Stimulated activated CD4-positive, alpha-beta T cell treated with anti-CD3 and anti-CD28 coated beads, Interleukin-12 subunit alpha, Interleukin-12 subunit beta, amount 100 ng/mL, for 24 hours (primary cell): ENCODE measurements at places on chromosomes 12 and 14.

DNA sequence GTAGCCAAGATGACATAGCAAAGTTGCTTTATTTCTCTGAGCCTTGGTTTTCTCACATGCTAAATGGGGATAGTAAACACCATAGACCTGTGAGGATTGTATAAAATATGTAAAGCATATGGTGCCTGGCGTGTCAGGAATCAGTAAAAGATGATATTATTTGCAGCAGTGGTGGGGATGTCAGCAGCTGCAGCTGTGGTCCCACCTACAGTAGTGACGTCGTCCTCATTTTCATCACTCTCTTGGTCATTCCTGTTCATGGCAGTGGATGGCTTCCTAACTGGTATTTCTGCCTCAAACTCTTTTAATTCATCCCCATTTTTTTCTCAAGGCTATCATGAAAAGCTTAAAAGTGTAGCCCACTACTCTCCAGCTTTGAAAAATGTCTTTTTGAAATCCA, 12.1 kb downstream of the BMAL2 start:
- DNase-seq = no peak

GRCh38 chr14:81946834-81947798, 413.5 kb upstream of the SEL1L start:
- DNase-seq = no peak

DNA sequence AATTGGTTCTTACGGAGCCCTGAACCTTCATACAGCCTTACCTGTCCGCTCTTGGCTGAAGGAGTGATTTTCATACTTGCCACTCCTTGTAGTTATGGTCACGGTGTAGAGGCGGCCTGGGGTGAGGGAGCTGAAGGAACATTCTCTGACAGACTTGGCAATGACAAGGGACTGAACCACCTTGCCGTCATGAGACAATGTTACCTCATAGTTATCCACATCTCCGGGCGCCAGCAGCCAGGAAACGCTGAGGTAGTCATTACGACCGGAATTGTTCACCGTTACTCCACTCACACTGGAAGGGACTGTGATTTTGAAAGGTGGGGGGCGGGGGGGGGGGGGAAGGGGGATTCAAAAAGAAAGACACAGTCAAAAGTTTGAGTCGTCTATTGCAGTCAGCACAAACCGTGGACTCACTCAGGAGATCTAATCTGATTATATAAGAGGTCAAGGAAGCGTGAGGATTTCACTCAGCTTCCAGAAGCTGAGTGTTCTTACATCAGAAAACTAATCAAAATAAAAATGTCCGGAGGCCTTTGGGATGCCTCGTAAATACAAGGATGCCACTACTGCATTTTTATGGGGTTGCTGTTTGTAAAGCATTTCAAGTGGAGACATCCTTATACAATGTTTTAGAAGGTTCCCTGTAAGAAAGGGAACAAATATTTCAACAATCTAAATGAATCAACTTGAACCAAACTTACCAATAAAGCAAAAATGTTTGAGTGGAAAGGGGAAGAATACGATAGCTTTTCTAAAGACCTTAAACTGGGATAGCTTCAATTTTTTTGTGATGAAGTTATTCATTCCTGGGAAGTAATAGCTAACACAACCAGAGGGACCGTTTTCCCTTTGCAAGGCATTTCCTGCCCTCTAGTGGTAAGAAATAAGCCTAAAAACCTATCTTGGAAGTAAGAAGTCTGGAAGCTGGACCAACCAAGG, 60.6 kb downstream of the PTPRB start:
- no peak for DNase-seq

GRCh38 chr12:115255962-115256361, 572.0 kb upstream of the TBX3 start:
- DNase-seq = no peak

DNA sequence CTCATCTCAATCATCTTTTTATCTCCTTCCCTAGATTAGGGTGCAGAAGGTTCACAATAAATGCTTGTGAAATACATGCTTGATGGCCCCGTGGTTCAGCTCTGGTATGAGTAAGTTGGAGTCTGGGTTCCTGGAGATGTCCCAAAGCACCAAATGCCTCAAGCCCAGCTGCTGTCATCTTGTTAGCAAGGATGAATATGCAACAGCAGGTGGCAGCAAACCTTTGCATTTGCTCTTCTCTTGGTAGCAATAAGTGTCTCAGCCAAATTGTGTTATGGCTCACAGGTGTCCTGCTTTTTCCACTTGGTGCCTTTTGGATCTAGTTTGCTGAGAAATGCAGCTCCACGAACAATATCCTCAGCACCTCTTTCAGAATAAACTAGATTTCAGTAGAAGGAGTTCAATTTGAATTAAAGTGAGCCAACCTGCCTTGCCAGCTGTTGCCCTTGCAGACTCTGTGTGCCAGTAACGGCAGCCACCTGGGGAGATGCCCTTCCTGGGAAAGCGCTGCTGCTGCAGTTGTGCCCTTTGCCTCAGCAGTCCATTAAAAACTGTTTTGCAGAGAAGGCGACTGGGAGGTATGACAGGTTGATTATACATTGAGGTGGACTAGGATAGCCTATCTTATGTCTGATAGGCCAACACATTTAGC, 417.3 kb downstream of the SNAPC1 start:
- DNase-seq = no peak

- DNase-seq = no peak
Measured at GRCh38 chr12:69324797-69325466, 23.2 kb upstream of the LYZ start.

DNA sequence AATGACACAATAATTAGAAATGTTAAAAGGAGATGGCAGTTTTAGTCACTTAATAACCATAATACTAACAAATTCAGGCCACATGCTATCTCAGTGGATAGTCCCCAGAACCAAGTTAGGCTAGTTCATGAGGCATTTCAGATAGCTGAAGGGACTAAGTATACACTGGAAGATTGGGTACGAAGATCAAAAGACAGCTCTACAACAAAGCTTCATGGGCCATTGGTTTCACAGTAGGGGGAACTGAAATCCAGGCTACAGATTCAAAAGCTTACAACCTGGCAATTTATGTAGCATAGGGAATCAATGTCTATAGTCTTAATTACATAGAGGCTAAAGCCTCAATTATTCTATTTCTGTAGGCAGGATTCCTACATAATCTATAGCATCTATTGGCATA, 343.0 kb downstream of the RGS6 start:
- DNase-seq = no peak
